Ureter (tissue), 1 donor: ENCODE measurements at places on chromosomes 1 and 21. TPM values are rescaled to one million over a fixed set of nuclear protein-coding genes. Genes with fewer than 3 reads are reported as not detected.

Gene EPB41
- 109 TPM for total RNA-seq

Gene LCE1A
- not detected for total RNA-seq

Gene SIM2
- 0.49 TPM for total RNA-seq

DNA sequence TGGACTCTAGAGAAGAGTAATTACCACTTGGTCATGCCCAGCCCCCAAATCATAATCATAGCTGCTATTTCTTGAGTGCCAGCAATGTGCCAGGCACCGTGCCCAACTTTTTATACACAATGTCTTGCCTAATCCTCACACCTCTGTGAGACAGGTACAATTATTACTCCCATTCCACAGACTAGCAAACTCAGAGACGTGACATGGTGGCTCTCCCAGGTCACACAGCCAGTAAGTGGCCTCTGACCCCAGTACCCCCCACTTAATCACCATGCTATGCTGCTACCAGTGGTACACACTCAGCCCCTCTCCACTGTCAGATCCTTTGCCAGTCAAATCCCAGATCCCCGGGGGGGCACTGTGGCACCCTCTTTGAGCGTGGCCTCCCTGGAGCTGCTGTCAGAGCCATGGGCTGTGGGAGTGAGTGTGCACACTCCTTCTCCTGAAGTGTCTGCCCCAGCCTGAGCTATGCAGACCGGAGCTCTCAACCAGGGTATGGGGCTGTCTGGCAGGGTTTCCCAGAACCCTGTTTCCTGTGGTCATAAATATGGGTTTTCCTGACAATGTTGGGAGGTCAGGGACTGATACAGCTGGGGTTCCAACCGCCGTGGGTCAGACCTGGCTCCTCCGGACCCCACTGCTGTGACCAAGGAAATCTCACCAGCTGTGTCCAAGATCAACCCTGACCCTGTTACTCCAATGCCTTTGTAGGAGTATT, 51.8 kb downstream of the LACTBL1 start:
- DNase-seq, result no peak

DNA sequence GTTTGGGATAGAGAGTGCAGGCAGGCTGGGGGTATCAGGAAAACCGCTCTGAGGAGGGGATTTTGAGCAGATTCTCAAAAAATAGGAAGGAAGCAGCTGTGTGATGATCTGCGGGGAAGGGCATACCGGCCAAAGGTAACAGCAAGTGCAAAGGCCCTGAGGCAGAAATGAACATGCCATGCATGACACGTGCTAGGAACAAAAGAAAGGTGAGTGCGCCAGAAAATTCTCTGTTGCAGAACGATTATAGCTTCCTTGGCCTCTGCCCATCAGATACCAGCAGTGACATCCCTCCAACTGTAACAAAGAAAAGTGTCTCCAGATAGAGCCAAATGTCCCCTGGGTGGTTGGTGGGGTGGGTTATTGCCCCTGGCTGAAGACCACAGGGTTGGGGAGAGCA, 37.0 kb upstream of the FAM131C start:
- no peak for DNase-seq

- no peak for DNase-seq
Observed at GRCh38 chr1:109808703-109809102, 45.0 kb upstream of the EPS8L3 start.

DNA sequence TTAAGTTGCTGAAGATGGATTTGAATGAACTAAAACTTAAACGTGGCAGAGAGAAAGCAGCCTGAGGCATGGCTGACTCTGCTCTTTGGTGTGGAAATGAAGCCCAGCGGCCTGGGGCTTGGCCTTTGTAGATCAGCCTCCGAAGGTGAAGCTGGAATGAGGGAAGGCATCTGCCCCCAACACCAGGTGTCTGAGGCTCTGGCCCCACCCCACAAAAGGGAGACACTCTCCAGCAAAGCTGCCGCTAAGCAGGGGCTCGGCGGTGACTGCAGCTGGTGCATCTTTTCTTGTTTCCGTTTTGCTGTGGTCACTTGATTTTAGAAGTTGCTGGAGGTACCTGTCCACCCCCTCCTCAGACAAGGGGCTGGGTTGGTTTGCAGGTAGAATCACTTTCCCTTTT, 38.2 kb upstream of the NID1 start:
- no peak for DNase-seq

DNA sequence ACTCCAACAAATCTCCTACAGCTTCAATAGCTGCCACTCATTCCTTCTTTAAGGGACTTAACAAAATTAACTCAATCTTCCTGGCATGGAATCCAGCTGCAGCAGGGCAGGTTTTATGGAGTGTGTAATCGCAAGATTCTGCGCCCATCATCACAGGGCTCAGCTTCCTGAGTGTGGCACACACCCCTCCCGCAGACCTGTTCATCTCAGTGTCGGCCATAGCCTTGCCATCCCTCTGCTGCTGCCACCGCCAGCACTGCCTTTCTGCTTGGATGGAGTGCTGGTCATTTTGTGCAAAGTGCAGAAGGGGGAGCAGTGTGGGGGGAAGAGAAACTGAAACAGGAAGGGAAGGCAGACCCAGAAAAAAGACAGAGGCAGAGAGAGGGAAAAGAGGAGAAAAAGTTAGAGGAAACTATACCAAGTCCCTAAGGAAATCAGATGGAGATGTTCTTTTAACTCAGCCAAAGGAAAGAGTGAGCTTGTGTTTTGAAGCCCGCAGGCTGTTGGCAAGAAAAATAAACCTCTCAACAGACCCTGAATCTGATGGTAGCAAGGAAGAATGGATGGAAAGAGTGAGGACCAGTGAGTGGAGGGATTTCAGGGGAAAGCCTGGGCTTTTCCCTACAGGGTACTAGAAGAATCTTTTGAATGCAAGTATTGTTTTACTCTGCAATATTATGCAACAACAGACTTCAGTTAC, 324.2 kb downstream of the SEC16B start:
- DNase-seq, result no peak

GRCh38 chr21:46062471-46063211, 35.3 kb upstream of the COL6A2 start:
- DNase-seq, result no peak

Gene FCRL4
- not detected for total RNA-seq

DNA sequence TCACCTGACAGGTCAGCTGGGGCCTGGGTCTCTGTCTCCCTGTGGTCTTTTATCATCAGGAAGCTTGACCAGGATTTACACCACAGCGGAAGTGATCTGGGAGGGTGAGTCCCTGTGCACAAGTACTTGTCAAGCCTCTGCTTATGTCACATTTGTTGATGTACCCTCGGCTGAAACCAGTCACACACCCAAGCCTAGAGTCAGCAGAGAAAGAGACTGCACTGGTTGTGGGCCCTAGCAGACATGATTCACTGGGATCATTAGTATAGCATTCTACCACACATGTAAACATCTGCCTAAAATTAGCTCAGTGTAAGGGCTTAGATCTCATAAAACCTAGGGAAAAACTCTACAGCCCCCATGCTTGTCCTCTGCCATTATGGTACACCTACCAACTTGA, 79.3 kb upstream of the LAMC2 start:
- DNase-seq, result no peak

Gene MTARC1
- 29.0 TPM for total RNA-seq
